Heart right ventricle (tissue), 16 donors: ENCODE measurements at places on chromosomes 2 and 18. TPM values are rescaled to one million over a fixed set of nuclear protein-coding genes. Genes with fewer than 3 reads are reported as not detected.

Gene EVX2
- not detected for total RNA-seq

Gene GALM
- total RNA-seq, result 17.2 TPM

Gene RAB27B
- 0.02 TPM for total RNA-seq

Gene NEU4
- total RNA-seq, result 1.2 TPM

Gene SERPINB2
- total RNA-seq, result not detected

Gene POTEJ
- not detected for total RNA-seq

DNA sequence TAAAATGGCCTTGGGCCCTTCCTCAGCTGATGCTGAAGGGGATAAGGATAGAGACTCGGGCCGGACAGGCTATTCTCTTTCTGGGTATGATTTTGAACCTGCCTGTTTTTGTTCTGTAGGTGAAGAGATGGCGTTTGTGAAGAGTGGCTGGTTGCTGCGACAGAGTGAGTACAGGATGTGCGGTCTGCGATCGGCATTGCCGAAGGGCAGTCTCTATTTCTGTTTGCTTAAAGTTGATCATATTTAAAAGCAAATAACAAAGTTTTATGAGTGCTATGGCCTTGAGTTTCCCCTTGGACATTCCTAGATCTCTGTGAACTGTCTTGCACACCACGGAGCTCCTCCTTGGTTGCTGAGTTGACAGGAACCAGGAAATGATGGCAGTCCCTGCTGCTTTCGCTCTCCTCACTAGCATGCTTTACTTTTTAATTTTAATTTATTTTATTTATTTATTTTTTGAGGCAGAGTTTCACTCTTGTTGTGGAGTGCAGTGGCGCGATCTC, 15.7 kb downstream of the PLEKHB2 start:
- DNase-seq, result no peak

GRCh38 chr2:63038034-63038433, 12.6 kb upstream of the OTX1 start:
- DNase-seq, result no peak

- no peak for DNase-seq
Measured at GRCh38 chr2:126913329-126913728, 14.6 kb downstream of the TEX51 start.

DNA sequence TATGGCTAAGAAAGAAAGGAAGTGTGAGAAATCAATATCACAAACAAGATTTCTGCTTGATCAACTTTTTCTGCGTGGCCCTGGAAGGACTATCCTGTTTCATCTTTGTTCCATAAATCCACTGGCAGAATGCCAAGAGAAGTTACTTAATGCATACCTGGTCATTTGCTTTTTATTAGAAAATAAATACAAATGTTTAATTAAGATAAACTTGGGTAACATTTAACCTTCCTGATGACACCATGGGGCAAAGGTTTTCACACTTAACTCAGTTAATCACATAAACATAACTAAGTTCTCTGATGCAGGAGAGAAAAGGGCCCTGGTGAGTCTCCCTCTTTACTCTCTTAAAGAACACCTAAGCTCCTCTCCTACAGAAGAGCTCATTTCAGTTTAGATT, 203.3 kb downstream of the AFF3 start:
- no peak for DNase-seq

DNA sequence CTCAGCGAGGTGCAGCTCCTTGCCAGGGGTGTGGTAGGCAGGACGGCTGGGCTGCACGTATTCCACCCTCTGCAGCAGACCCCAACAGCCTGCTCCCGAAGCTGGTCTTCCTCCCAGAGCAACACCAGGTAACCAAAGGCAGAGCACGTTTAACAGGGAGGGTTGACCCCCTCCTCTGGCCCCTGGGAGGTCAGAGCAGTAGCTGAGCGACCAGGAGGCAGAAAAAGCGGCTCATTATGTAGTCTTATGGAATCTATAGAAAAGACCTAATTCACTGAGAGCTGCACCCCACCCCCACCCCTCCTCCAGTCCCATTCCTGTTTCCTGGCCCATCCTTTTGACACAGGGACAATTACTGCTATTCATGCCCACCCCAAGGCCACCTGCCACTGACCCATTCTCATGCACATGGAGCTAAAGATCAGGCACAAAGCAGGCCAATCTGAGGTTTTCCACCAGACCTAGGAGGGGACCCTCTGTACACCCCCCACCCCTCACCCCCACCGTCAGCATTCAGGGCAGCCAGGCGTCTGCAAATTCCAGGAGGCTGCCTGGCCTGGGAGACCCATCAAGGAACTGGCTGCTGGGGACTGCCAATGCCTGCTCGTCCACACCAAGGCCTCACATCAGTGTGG, 60.9 kb upstream of the FZD7 start:
- DNase-seq, result no peak

DNA sequence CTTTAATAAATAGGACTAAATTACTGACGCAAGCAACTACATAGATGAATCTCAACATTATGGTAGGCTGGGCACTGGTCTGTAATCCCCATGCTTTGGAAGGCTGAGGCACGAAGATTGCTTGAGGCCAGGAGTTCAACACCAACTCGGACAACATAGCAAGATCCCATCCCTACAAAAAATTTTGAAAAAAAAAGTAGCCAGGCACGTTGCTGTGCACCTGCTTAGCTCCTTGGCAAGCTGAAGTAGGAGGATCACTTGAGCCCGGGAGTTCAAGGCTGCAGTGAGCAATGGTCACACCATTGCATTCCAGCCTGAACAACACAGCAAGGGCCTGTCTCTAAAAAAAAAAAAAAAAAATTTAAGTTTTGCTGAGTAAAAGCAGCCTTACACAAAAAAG, 43.4 kb upstream of the VIT start:
- no peak for DNase-seq

GRCh38 chr2:24457696-24458386, 33.2 kb upstream of the NCOA1 start:
- DNase-seq, result no peak
